Lower lobe of right lung (tissue), 2 donors: ENCODE measurements at places on chromosomes 1 and 21. TPM values are rescaled to one million over a fixed set of nuclear protein-coding genes. Genes with fewer than 3 reads are reported as not detected.

KCNE1 gene
- 21.7 TPM for total RNA-seq

CYP4X1 gene
- total RNA-seq = 12.8 TPM

SPRR2D gene
- not detected for total RNA-seq

RCSD1 gene
- total RNA-seq = 20.7 TPM

CD34 gene
- 44.6 TPM for total RNA-seq

FCGR3B gene
- 50.1 TPM for total RNA-seq

DPH2 gene
- 15.0 TPM for total RNA-seq

VCAM1 gene
- total RNA-seq = 5.5 TPM

INTS3 gene
- 77.3 TPM for total RNA-seq

HCRTR1 gene
- total RNA-seq = not detected

OR2L8 gene
- not detected for total RNA-seq

KRTAP11-1 gene
- total RNA-seq = not detected

HLX gene
- total RNA-seq = 18.5 TPM

VWA5B1 gene
- total RNA-seq = 0.30 TPM

KCNA3 gene
- 19.4 TPM for total RNA-seq

HP1BP3 gene
- 253 TPM for total RNA-seq

NTNG1 gene
- 9.6 TPM for total RNA-seq

DUSP23 gene
- 55.5 TPM for total RNA-seq

NR5A2 gene
- total RNA-seq = 1.4 TPM

BROX gene
- 50.2 TPM for total RNA-seq

CHRM3 gene
- 6.0 TPM for total RNA-seq
